ENCODE measurements at places on chromosomes 6 and 20.

- no peak for DNase-seq
Measured at GRCh38 chr20:42857446-42857845, 332.3 kb downstream of the PTPRT start.

- DNase-seq = no peak
Measured at GRCh38 chr20:8964959-8965562, 103.8 kb upstream of the PLCB4 start.

DNA sequence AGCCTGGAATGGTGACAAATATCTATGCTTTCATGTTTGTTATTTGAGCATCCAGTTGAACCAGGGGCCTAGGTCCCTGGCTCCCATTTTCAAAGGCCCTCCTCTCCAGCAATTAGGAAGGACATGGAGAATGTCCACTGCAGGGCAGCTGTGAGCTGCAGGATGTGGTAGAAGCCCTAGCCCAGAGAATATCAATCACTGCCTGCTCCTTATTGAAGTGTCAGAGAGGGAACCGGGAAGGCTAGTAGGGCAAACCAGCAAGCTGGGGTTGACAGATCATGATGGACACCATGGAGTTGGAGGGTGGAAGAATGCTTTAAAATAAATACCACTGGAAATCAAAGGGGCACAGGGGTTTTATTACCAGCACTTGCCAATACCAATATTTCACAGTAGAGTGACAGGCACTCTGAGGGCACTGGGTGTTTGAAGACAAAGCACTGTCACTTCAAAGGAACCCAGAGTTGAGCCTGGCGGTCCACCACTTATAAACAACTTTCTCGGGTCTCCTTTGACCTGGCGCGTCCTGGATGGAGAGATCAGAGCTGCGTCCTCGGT, 47.7 kb downstream of the ZNF831 start:
- DNase-seq = no peak

DNA sequence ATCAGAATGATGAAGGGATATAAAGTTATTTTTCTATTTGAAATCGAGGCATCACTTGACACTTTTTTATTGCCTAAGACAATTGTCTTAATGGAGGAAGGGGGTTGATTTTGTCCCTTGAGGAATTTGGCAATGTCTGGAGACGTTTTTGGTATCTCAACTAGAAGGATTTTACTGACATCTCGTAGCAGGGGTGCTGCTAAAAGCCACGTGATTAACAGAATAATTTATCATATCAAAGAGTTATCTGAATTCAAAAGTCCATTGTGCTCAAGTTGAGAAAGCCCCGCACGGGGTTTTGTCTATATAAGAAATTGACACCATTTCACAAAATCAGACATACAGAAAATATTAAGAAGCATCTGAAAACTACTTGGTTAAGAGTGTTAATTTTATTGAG, 1.5 kb upstream of the TAAR6 start:
- no peak for DNase-seq

DNA sequence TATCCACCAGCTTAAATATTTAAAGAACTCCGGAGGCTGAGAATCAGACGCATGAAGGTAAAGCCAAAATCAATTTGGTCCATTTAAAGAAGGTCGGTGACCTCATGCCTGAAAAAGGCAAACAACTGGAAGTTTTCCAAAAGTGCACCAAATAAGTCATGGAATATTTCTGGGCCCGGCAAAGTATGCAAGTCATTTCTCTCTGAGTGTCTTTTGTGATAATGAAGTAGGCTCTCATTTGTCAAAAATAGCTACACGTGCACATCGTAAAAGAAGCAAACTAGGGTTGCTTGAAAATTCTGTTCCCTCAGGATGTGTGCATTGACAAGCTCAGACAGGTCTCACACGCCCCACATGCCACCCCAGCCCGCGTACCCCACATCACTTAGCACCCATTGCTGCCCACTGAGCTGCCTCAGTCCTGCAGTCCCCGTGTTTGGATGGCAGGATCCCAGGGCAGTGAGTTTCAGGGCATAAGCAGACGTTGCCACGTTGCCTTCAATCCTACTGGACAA, 20.5 kb upstream of the PYGB start:
- DNase-seq = no peak

DNA sequence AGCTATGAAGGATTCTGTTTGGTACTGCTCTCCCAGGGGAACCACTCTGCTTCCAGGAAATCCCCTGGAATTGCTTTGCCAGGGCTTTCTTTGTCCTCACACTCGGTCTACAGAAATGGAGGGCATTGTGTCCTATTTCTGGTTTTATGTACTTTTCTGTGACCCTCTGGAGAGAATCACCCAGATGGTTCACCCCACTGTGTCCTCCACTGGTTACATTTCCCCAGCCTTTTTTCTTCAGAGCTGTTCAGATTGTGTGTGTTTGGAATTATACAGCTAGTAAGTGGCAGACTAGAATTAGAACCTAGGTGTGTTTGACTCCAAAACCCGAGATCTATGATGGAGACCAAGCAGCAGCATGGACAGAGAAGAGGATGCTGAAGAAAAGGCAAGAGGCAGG, 80.8 kb downstream of the CD164 start:
- DNase-seq = no peak

DNA sequence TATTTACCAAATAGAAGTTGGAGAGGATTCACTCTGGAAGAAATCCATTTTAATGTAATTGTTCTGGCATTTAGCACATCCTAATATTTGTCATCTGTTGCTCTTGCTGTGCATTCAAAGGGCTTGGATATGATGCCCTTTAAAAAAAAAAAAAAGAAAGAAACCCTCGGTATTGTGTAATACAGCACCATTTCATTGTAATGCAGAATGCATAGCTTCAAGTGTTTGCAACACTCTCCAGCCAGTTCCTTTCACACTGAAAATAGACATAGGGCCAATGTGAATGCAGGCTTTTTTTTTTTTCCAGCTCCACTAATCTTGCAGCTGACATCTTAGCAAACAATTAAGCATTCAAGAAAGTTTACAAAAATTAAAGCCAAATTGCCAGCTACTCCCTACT, 197.4 kb upstream of the POU3F2 start:
- DNase-seq = no peak

GRCh38 chr20:45153752-45154151, 20.9 kb upstream of the PI3 start:
- no peak for DNase-seq

- no peak for DNase-seq
Measured at GRCh38 chr6:159914565-159914923, 23.8 kb downstream of the MAS1 start.

GRCh38 chr20:40949346-40949745, 79.3 kb upstream of the TOP1 start:
- DNase-seq = peak; percentile 35

DNA sequence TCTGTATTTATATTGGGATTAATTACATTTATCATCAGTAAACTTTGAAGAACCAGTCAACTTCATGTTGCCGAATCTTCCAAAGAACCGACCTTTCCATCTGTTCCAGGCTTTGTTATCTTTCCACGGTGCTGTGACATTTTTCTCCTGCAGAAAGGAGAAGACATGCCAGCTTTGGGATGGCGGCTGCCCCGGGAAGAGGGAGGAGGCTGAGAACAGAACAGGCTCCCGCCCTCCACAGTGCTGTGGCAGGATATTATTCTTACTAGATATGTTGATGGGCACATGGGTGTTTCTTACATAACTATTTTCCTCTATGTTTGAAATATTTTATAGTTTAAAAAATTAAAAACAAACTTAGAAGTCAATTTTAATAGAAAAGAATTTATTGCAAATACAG, 44.9 kb downstream of the GINS1 start:
- no peak for DNase-seq

DNA sequence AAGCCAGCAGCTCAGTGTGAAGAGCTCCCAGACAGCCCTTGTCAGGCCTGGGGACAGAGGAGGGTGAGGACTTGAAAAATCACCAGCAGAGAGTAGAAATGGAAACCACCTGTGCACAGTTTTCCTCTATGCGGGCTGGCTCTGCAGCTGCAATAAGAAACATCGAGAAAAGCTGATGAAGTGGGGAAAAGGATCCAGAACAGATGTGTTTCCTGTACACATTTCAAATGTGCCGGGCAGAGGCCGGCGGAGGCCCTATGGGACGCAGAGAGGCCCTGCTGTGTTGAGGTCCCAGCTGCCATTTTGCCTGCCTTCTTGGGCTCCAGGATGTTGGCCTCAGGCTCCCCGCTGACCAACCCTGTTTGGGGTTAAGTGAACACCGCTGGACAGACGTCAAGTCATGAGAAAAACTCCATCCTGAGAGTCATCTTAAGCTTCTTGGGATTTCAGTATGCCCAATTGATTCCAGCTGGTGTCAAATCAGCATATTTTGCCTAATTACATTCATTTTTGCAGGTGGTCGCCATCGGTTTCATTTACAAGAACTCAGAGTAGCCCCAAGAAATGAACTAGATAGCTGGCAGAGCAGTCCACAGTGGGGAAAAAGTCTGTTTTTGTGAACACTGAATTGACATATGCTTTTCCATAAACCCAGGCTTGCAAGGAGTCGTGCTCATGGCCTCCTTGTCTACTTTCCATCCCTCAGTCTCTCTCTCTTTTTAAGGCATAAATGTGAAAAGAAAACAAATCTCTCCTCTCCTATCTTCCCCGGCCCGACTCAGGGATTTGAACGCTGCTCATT, 150.4 kb upstream of the PHACTR3 start:
- no peak for DNase-seq

DNA sequence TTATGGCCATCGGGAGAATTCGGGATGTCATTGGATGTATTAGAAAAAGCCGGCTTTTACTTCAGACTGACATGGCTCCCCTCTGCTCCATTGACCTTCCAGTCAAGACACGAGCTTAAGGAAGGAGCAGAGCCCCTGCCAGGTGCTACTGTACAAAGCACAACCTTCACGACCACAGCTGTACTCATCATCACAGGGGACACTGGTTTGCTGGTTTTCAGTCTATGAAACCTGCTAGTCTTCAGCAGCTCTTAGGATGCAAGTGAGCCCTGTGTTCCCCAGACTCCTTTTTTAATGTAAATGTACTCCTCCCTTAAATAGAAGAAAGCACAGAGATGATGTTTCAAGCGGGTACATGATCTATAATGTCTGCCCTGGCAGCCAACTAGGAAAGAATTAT, 1.9 kb upstream of the TRAPPC3L start:
- no peak for DNase-seq

- no peak for DNase-seq
Measured at GRCh38 chr6:134535831-134536230, 217.9 kb upstream of the SGK1 start.
